Activated T-cell treated with anti-CD3 and anti-CD28 coated beads for 4 hours (primary cell): ENCODE measurements at places on chromosomes 5 and 9.

DNA sequence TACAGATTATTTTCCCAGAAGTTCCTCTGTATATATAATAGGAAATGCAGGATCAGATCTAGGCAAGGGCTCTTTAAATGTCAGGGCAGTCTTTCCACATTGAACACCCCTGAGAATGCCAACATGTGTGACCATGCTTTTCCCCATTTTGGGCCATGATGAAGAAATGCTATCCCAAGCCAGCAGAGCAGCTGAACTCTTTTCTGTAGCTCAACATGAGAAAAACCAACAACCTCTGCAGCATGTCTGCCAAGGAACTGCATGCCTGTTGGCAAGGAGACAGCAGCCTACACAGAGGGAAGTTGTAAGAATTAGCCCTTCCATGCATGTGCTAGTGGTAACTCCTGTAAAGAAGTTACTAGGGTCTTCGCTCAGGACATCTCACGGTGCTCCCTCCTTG, 9.5 kb upstream of the IFNK start:
- DNase-seq = no peak

DNA sequence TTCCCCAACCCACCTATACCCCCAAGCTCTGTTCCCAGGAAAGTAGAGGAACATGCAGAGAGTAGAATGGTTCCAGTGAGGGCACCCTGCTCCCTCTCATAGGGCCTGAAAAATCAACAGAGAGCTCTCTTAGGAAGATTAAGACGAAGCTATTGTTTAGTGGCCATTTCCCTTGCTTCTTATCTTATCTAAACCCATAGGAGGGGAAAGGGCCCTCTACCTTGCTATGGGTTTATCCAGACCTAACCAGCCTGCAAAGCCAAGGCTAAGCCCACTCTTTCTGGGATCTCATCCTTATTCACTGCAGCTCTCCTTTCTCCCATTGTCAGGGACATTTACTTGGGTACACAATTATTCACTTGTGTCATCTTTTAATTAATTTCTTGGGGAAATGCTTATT, 39.3 kb upstream of the HK3 start:
- no peak for DNase-seq

DNA sequence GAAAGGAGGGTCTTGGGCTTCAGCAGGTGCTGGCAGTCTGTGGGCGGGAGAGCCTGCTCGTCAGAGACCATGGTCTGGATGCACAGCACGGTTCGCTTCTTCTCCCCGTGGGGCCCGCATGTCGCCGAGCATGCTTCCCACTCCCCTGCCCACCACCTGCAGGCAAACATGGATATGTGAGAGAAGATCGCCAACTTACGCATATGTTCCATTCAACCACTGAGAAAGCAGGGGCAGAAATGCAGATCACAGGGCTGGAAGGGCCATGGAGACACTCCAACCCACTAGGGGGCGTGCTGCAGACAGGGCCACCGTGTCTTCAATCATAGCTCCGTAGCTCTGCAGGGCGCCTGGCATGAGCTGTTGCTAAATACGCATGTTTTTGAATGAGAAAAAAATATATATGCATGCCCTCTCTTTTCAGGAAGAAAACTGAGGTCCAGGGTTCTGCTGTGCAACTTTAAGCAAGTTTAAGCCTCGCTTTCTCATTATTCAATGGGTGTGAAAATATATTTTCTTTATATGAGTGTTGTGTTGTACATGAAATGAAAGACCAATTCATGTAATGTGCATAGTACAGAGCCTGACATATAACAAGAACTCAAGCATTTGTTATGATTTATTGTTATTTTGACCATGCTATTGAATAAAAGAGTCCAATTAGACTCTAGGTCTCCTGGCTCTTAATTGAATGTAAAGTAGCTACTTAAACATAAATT, 148.0 kb downstream of the TARS1 start:
- DNase-seq = no peak

DNA sequence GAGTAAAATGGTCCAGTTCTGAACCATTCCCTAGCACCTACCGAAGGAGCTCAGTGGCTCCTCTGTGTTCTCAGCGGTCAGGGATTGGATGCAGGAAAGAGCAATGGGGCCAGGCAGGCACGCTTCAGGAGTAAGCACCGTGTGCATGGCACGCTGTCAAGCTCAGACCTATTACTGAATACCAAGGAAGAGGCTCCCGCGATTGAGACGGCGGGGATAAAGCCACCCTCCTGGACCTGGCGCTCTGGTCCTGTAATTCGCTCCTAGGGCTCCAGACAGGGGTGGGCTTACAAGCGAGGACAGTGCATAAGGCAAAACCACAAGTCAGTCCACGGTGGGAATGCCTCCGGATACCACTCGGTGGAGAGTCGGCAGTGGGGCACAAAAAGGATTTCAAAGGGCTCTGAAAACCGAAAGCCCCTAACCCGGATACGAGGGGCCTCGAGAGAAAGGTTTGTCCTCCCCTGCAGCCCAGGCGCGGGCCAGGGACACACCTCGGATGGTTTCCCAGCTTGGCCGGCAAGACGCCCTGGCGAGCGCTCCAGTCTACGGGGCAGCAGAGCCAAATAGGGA, 988 bp downstream of the OXCT1 start:
- DNase-seq = no peak

DNA sequence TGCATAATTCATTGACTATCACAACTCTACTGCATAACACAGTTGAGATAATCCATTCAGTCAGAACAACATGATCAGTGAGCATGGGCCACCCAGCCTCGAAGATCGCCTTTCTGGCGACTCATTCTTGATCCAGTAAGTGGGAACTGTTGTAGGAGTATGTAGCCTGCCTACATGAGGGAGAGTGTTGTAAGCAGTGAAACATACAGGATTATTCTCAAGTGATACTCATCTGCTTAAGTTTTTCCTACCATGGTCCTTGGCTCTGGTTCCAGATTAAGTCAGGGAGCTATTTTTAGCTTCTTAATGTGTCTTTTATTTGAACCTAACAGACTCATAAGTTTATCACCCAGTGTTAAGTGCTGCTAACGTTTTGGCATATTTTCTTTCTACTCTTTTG, 44.0 kb downstream of the TNPO1 start:
- DNase-seq = no peak

DNA sequence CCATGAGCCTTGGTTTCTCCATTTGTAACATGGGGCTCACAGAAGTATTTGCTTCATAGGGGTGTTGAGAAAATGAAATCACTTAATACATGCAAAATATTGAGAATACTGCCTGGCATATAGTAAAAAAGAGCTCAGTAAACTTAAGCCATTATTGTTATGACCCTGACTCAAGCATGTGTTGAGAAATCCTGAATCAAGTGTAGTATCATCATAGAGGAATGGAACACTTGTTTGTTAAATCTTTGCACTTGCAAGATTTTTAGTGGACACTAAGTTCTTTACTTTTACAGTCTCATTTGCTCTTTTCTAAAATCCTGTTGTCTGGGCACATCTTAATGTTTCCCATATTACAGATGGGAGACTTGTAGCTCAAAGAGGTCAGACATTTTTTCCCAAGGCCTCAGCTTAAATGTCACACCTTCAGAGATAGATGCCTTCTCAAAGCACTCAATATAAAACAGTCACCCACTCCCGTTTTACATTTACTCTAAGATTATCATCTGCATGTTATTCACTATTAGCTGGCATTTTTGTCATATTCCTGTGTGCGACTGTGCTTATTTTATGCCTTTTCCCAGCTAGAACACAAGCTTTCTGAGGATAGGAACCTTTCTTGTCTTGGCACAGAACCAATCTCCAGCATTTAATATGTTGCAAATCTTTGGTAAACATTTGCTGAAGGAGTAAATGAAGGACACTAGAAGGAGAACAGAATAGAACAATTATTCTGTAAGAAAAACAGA, 250.0 kb upstream of the TNC start:
- no peak for DNase-seq

DNA sequence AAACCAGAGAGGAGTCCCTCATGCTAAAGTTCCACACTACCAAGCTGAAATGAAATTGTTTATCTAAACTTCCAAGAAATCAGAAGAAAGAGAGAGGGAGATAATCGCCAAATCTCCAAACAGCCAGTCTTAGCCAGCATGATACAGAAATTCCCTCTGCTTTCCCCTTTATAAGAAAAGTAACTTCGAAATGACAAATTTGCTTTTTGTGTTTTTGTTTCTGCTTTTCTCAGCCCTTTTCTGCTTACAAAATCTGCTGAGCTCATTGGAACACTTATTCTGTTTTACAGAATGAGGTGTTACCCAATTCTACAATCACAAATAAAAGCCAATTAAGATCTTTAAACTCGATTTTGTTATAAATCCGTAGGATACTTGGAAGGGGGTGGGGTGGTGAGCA, 72.9 kb downstream of the SFXN1 start:
- DNase-seq = no peak

DNA sequence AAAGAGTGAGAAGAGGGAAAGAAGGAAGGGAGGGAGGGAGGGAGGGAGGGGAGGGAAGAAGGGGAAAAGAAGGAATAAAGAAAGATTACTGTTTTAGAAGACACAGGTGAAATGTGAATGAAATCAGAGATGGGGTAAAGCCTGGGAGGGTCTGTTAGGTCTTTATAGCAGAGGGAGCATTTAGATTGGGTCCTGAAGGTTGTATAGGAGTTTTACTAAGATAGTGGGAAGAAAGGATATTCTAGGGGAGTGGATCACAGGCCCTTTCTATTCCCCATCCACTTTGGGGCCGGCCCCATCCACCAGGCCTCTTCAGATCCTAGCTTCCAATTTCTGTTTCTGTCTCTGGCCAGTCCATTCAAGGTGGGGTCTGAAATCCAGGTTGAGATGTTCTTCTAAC, 35.5 kb downstream of the C9orf50 start:
- DNase-seq = no peak

DNA sequence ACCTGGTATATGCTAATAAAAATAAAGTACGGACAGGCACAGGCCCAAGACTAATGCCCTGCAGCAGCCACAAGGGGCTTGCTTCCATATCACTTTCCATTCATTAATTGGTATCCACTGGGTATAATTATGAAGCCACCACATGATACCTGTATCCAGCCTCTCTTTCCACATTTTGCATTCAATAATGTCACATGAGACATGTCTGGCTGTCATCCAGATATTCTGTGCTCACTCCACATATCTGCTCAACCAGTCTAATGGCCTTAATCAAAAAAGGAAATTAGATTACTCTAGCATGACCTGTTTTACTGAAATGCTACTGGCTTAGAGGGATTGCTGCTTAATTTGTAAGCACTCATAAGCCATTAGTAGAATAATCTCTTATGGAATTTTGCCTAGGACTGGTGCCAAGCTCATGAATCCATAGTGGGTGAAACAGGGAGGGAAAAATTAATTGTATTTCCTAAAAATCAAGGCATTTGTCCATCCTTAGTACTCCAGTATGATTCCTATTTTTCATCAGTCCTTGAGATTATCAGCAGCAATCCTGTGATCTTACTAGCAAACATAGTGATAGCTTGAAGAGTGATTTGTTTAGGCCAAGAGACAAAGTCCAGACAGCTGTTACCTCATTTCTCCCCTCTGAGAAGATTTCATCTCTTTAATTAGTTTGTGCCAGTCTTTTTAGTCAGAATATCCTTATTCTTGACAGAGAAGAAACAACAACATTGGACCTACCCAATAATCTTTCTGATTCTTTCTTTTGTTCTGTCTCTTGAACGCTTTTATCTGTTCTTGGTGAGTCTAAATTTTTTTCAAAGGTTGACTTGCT, 119.2 kb upstream of the ABCA1 start:
- DNase-seq = no peak

GRCh38 chr5:158553962-158554336, 545.8 kb downstream of the EBF1 start:
- DNase-seq = no peak

DNA sequence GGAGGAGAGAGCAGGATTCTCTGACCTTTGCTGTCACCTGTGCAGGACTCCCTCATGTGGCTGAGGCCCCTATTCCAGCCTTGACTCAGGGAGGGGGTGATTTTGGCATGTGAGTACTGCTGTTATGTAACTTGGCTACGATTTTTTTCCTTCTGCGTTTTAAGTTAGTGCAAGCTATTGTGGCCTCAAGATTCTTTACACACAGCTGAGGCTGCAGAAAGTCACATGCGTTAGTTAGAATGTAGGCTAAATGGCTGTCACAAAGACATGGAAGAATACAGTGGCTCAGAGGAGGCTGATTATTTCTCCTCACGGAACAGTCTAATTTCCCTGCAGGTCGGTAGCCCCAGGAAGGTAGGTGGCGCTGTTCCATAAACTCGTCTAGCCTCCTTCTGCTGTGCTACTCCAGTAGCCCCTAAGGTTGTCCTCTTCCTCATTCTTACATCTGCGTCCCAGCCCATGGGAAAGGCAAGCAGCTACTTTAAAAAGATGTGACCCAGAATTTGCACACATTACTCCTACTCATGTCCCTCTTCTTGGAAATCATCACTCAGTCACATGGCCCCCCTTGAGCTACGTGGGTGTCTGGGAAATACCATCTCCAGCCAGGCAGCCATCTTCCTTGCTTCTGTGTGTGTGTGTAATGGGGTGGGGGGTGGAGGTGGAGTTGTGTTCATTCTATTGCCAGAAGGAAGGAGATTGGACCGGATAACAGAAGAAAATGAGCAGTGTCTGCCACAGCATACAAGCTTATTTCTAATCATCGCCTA, 486.6 kb downstream of the CCDC171 start:
- no peak for DNase-seq

GRCh38 chr5:35971186-35971877, 19.9 kb downstream of the UGT3A1 start:
- DNase-seq = no peak

GRCh38 chr9:121782514-121783110, 131.2 kb downstream of the DAB2IP start:
- DNase-seq = no peak

GRCh38 chr5:76114179-76114851, 31.1 kb downstream of the SV2C start:
- no peak for DNase-seq
